ENCODE measurements at places on chromosomes 16 and 17.

- DNase-seq: no peak
These were observed 26.0 kb downstream of the PITPNC1 start for GRCh38 chr17:67403065-67403464.

DNA sequence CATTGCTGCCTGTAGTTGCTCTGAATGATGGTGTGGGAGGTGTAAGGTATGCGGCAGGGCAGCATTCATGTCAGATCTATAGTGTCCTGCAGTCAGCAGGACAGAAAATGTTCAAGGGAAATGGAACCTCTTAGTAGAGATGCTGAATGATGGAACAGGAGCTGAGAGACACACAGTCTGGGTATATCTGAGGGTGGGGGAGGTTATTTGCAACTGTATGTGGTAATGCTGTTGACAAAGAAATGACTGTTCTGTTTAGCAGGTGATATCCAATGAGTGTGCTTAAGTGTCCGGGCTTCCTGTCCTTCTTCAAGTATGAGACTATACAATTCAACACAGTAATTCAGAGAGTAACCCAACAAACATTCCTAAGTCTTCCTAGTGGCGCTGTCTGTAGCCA, 46.6 kb downstream of the STH start:
- DNase-seq: no peak

- DNase-seq: no peak
These were observed 75.0 kb downstream of the USP22 start for GRCh38 chr17:20967776-20968175.

GRCh38 chr16:78684030-78684611, 584.7 kb downstream of the WWOX start:
- no peak for DNase-seq

- no peak for DNase-seq
These were observed 314.3 kb downstream of the C16orf95 start for GRCh38 chr16:87002717-87003413.

- no peak for DNase-seq
These were observed 356.1 kb downstream of the CPPED1 start for GRCh38 chr16:12447556-12447955.

Measured in globus pallidus (tissue), 1 donor.